ENCODE measurements at places on chromosomes 3 and 15.

DNA sequence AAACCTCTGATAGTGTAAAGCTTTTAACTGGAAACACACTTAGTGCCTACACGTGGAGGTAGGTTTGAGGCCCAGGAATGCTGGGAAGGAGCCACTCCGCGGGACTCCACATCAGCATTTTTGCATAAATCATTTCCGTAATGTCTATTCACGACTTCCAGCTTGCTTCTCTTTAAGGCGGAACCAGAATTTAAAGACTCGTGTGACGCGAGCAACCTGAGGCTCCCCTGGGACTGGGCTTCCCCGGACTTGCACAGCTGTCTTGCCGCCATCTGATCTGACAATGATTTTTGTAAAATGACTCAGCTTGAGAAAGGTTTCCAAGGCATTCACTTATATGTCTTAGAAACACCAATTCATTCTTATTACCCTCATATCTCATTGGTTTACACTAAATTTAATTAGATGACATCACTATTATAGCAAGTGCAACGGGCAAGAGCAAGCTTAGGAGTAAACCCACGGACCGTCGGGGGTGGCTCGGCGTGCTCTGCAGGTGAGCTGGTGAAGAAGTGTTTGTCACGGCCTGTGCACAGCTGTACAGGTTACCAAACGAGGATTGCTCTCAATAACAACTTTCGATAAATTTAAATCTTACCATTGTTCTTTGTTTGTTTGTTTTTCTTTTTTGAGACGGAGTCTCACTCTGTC lies 95.2 kb downstream of the CHSY1 start:
- DNase-seq: peak; percentile 90

GRCh38 chr3:13019243-13020095 lies 53.8 kb downstream of the IQSEC1 start:
- DNase-seq: no peak

GRCh38 chr15:29854413-29854812 lies 32.1 kb upstream of the TJP1 start:
- no peak for DNase-seq

- no peak for DNase-seq
Observed at GRCh38 chr3:33957176-33957575, 158.7 kb downstream of the PDCD6IP start.

DNA sequence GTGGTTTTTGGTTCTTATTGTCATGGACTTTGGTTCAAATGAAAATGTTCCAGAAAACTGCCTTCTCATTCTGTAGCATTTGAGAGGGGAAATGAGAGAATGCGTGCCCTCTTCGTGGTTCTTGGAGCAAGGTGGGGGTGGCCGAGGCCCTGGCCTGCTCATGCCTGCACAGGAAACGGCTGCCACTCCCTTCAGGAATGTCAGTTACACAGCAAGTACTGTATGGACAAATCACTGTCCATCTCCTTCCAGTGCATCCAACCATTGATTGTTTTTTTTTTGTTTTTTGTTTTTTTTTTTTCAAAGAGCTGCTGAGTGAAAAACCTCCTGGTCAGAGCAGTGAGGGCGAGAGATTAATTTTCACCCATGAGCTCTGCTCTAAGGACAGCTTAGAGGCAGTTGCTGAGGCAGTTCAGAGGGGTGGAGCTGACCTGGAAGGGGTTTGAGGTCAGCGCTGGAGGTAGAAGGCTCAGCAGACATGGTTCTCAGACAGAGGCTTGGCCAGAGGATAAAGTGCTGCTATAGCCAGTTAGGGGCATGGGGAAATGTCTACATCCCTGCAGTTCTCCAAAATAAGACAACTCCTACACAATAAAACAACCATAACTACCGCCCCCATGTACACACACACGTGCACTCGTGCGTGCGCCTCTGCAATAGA lies 20.2 kb upstream of the KIF23 start:
- DNase-seq: no peak

DNA sequence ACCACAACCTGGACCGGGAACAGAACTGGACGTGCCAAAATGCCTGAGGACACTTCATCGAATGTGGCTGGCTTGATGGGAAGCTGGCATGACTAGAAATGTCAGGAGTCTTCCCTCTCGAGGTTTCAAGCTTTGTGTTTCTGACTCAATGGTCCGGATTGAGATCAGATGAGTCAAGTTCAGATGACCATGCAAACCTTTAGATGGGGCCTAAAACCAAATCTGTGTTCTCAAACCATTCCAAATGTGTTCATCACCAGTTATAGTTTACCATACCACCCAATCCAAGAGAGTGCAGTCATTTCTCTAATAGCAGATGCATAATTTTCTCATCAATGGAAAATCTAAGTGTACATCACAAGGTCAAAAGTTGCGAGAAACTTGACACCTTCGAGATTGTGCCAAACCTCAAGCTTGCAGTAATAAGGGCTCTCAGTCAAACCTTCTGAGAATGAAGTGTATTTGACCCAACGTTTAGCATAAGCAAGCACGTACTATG lies 369.1 kb downstream of the RORA start:
- no peak for DNase-seq

- peak; percentile 49 for DNase-seq
Observed at GRCh38 chr15:67076147-67076843, 10.9 kb downstream of the SMAD3 start.

DNA sequence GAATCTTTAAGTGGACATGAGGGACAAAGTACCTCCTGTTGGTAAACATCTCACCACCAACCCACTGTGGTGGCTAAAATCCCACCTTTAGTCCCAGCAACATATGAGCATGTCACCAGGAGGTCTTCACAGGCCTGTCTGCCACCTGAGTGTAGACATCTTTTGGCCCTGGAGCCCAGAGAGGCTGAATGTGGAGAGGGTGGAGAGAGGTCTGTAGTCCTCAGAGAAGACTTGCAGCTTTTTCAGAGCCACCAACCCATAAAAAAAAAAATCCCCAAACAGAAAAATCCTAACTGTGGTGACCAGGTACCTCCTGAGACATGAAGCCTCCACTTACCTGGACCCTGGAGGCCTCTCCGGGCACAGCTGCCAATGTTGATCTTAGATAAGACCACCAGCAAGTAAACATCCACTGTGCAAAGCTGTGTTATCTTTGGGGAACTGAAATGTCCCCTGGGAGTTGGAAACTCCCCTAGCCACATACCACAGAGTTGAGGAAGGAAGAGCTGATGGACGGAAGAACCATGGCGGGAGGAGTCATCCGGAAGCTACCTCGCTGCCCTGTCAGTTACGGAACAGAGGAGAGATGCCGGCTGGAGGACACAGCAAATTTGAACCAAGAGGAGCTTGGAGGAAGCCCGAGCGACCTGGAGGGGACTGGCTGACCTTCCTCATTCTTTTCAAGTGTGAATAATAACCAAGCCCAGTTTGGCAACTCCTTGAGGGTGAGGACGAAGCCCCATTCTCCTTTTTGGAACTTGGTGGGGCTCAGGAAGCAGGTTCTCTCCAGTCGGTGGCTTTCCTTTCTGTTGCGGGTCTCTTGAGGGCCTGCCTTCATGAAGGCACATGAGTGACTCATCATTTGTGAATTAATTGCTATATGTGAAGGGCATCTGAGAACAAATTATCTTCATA lies at the start of gene GHRL:
TSS of gene GHRL (minus strand) at position 443 of the 915 bp plus-strand sequence. CDS start 2,767 bp downstream, outside the sequence.
- DNase-seq: peak; percentile 76

DNA sequence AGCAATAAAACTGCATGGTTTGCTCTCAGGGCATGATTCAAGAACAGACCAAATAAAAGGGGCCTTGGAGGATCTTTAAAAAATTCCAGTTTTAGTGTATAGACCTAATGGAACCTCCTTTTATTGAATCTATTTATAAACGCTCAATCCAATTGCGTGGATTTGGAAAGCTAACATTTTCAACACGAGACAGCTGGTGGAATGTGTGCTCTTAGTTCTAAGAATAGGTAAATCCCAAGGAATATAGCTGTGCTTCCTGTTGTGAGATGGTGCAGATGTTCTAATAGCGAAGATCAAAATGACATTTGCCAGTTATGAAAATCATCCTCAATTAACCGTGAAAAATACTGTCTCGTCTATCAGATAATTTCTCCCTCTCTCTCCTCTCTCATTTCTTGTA lies 192.5 kb downstream of the ATP10A start:
- DNase-seq: no peak

- no peak for DNase-seq
Observed at GRCh38 chr15:35723852-35724251, 177.9 kb upstream of the DPH6 start.
